ENCODE measurements at places on chromosomes 6 and 20. TPM values are rescaled to one million over a fixed set of nuclear protein-coding genes. Genes with fewer than 3 reads are reported as not detected.

NKX2-4 gene
- not detected for total RNA-seq

KIZ gene
- 47.4 TPM for total RNA-seq

SAMD10 gene
- 22.7 TPM for total RNA-seq

STMND1 gene
- not detected for total RNA-seq

HLA-DRB1 gene
- total RNA-seq, result 52.1 TPM

MUC22 gene
- total RNA-seq, result not detected

ACOT8 gene
- 29.2 TPM for total RNA-seq

PDYN gene
- total RNA-seq, result not detected

RBPJL gene
- 0.18 TPM for total RNA-seq
